ENCODE measurements at places on chromosomes 5 and 9. TPM values are rescaled to one million over a fixed set of nuclear protein-coding genes. Genes with fewer than 3 reads are reported as not detected.

Gene ARID3C
- 0.30 TPM for total RNA-seq

Gene OBP2B
- not detected for total RNA-seq

Gene FGF1
- not detected for total RNA-seq

Gene FBLL1
- 0.30 TPM for total RNA-seq

Gene PDGFRB
- 0.97 TPM for total RNA-seq

Gene IL5
- total RNA-seq = not detected
